ENCODE measurements at places on chromosomes 11 and 22.

- DNase-seq, result no peak
These were observed at the start of gene SPON1 for GRCh38 chr11:13962562-13963168. Gene SPON1 (plus strand): TSS chr11:13962723. CDS start chr11:13962905, 182 bp downstream.

GRCh38 chr11:16169956-16170847 is 186.1 kb downstream of the SOX6 start:
- DNase-seq, result no peak

- DNase-seq, result no peak
These were observed 12.9 kb upstream of the EHD1 start for GRCh38 chr11:64891215-64891848.

DNA sequence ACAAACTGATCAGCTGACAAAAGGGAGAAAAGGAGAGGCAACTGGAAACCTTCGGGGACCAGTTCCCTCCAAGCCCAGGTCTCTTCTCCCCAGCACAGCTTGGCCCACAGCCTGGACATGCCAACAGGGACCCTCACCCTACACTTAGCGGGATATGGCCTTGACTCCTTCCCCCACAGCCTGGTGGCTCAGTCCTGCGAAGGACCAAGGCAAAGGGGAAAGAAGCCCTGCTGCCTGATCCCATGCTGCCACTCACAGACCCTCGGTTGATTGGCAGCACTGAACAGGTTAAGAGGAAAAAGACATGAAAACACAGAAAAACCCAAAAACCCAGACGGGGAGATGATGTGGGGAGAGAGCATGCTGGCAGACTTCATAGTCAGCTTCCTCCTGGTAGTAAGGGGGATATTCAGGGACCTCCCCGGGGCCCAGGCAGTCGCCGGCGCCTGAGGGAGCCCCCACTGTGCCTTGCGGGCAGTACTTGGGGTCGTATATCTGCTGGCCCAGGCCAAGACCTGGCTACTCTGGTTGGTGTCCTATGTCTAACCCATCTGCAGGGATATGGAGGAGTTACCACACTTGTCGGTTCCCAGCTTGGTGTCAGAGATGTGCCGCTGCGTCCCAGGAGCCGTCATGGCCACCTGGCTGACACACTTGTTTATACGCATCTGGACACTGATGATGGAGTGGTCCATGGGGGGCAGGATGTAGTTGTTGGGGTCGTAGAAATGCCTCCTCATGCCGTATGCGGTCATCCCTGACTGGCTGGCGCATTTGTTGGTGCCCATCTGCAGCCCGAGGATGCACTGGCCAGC is 34.2 kb upstream of the HORMAD2 start:
- no peak for DNase-seq

DNA sequence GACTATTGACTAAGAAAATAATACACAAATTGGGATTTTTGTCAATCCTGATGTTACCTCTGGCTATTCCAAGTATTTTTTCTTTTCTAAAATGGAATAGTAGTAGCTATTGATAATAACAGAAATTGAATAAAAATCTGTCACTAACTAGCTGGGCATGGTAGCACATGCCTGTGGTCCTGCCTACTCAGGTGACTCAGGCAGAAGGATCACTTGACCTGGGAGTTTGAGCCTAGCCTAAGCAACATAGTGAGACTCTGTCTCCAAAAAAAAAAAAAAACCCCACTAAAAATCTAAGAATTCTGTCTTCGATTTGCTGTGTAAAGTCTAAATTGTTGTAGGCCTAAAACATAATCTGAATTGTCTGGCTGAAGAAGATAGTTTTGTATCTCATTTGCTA is 42.2 kb downstream of the FAM118A start:
- DNase-seq, result no peak

DNA sequence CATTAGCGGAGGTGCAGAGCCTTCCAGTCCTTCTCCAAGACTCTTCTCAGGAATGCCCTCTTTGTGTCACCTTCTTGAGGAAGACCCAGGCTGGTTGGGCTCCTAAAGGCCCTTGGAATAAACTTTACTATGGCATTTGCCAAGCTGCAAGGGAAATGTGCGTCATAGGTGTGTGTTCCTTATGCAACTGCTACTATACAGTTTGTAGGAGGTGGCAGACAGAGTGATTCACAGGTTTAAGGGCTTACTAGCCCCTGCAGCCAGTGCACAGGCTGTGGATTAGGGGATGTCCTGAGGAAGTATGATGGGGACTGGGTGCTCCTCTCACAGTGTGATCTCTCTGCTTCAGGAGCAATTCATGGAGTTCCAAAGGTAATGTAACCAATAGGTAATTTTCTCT is 74.6 kb downstream of the TENM4 start:
- no peak for DNase-seq

- no peak for DNase-seq
These were observed 342.1 kb upstream of the NARS2 start for GRCh38 chr11:78916759-78917158.

DNA sequence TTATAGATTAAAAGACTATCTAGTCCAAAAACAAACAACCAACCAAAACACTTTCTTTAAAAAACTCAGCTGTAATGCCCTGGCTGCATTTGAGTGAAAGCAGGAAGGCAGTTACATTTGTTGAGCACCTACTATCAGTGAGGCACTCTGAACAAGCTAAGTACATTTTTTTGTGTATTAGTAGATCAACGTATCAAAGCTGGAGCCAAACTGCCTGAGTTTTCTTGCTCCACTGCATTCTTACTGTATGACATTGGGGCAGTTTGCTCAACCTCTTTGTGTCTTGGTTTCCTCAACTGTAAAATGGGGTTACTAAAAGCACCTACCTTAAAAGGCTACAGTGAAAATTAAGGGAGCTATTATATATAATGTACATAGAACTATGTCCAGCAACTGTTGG is 22.0 kb downstream of the COA4 start:
- DNase-seq, result no peak

GRCh38 chr11:74206746-74207145 is 35.7 kb downstream of the PPME1 start:
- DNase-seq, result no peak

DNA sequence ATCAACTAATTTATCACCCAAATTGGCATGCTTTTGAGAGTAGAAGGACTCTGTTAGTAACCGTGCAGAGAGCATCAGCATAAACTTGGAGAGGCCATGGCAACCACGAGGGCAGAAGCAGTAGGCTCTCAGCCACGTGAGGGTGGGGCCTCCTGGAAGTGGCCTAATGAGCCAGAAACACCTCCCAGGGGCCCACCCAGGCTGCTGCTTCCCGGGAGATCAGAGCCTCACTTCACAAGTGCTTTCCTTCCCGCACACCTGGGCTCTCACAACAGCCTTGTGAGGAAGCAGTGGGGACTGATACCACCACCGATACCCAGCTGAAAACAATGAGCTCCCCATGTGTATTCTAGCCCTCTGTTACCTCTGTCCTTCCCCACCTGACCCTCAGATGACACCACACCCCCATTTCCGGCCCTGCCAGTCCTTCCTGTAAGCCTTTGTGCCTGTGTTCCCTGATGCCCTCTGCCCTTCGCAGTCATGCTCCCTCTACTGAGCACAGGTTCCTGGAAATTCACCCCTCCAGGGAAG is 17.0 kb downstream of the TRIM29 start:
- no peak for DNase-seq

GRCh38 chr22:27745809-27746208 is 55.7 kb downstream of the MN1 start:
- no peak for DNase-seq

DNA sequence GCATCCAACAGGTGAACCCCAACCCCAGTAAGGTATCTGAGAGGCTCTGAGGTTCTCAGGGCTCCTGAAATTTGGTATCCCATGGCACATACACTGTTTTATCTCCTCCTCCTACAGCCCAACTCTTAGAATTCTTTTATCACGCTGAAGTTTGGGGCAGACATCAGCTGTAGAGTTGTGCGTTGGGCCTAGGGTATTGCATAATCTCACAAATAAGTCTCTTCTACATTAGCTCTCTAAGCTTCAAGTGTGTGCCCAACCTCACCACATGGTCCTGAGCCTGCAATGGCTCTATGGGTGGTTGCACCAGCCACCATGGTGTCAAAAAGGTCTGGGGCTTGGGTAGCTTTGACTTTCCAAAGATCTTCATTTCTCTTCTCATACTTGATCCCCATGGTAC is 603.0 kb downstream of the BUD13 start:
- no peak for DNase-seq

DNA sequence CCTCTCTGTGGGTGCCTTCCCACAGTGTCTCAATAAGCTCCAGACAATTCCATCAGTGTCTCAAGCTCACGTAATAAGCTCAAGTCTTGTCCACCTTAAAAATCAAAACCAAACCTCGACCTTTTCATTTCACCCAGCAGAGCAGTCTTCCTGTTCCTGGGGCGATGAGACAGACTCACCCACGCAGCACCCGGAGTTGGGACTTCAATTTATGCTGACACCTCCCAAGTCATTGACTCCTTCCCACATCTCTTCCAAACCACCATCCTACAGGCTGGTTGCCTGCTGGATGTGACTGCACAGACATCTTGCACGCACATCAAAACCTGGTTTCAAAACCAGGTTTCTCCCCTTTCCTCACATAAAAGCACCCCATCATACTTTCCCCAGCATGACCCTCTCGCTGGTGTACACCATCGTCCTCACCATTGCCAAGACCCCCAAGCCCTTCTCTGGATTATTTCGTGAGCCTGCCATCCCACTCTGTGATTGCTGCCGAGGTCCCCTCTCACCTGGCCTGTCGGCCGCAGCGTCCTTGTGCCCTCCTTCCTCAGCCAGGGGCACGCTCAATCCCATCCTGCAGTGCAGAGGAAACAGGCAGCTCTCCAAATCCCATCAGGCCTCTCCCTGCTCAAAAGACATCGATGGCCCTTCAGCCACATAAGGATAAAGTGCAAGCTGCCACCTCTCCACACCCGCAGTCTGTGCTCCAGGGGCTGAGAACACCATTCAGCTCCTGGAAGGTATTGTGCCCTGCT is 45.1 kb upstream of the FBXO3 start:
- DNase-seq, result no peak

- DNase-seq, result no peak
These were observed 10.0 kb downstream of the PATE1 start for GRCh38 chr11:125756050-125756449.

DNA sequence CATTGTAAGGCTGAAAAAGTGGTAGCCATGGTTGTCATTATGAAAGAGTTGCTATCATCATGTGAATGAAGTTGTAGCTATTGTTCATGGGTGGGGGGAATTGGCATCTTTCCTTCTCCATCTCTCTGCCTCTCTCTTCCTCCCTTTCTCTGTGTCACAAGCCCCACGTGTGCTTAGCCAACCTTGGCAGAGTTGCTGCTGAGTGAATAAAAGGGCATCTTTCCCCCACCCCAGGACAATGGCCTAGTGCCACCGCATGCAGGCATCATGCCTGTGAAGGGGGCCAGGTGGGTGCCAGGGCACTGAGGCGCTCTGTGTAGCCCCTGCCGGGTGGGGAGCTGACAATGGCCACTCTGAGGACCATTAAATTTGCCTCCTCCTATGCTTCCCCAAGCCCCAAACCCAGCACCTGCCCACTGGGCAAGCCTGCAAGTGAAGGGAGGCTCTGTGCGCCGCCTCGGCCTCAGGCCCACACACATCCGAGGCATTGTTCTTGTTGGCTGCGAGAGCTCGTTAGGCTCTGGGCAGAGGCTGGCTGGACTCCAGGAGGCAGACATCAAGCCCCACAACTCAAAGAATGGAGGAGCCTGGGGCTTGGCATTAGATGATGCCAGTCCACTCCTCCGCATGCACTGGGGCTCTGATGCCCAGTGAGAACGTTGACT is 103.9 kb downstream of the SEZ6L start:
- DNase-seq, result peak; percentile 43

DNA sequence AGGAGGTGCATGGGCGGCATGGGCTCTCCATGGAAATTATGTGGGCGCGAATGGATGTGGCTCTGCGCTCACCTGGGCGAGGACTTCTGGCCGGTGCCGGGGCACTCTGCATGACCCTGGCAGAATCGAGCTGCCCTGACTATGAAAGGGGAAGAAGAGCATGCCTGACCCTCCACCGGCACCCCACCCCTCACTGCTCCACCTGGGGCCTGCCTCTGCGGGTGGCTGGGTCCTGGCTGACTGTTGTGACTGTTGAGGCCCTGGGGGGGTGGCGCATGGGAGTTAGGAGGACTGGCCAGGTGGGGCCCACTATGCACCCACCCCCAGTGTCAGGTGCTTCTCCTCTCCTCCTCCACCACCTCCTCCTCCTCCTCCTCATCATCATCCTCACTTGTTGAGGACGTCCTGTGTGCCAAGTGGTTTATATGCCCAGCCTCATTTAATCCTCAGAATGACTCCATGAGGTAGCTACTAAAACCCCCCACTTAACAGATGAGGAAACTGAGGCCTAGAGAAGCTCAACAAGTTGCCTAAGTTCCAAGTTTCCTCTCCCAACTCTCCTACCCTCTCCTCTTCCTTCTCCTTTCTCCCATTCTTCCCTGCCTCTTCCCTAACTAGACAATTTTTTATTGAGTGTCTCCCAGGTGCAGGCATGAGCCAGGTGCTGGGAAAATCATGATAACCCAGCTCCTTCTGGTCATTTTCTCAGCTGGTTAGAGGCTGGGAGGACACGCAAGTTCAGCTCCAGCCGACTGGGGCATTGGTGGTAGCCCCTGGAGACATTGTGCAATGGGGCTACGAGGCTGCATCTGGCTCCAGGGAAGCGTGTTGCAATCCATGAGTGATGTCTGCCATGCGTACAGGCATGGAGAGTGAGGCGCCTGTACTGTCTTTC is 2.3 kb downstream of the MYEOV start:
- no peak for DNase-seq

DNA sequence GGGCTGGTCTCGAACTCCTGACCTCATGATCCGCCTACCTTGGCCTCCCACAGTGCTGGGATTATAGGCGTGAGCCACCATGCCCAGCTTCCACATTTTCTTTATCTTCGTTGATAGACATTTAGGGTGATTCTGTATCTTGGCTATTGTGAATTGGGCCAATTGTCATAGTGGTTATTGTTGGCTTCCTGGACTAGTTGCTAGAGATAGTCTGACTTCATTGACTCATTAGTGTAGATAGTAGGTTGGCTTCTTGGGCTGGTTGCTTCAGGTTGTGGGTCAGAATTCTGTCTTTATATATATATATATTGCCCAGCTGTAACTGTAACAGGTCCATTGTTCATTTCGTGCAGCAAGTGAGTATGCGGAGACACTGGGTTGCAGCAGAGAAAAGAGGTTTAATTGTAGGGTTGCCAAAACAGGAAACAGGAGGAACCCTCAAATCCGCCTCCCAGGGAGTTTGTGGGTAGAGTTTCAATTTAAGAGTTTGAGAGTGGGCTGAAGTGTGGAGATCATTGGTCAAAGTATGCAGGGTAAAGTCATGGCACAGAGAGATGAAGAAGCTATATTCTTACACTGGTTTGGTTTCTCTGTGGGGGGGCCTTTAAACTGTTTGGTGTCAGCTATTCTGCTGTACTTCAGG is 22.0 kb downstream of the ATG13 start:
- DNase-seq, result no peak

Data from occipital lobe (tissue), 3 donors.